ENCODE measurements at places on chromosomes 5 and 9. TPM values are rescaled to one million over a fixed set of nuclear protein-coding genes. Genes with fewer than 3 reads are reported as not detected.

DNA sequence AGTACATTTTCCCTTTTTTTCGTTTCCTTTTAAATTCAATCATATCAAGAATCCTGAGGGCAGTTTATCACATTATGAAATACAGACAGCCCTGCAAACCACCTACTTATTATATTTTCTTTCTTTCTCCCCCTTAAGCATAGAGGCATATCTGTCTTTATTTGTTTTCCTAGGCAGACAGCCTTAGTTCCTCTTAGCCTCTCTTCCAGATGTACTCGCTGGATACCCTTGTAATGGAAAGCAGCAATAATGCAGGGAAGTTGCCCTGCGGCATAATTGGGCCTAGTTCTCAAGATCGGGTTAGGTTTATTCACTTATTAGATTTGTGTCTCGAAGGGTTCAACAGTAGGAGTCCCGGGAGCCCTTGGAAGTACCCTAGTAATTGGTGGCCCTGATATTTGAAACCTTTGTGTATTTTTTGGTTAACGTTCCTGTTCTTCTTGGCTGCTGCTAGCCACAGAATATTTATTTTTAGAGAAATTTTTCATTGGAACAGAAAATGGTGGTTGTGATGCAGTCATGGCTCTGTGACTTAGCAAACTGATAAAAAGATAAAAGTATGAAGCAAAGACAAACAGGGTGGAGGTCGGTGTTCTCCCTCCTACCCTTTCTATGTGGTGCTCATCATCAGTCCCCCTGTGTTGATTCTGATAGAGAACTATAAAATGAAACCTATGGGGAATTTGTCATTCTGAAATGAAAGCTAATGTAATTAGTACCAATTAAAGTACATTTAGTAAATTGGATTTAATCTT, 6.4 kb downstream of the TLE4 start:
- no peaks in the 10 kb centered on the region for H3K27me3 ChIP-seq
- no peak for DNase-seq
- peak overlapping the region; percentile 25 for H3K4me3 ChIP-seq
- peak overlapping the region; percentile 22 for H3K27ac ChIP-seq
- peaks cover 73% of the 10 kb centered on the region for H3K4me1 ChIP-seq

Gene PCDHA3
- polyA plus RNA-seq, result not detected

GRCh38 chr9:80449513-80449912, 877.7 kb downstream of the TLE4 start:
- DNase-seq, result no peak
- H3K4me1 ChIP-seq, result no peaks in the 10 kb centered on the region
- H3K4me3 ChIP-seq, result no peak overlapping the region

Gene NDFIP1
- 18.4 TPM for polyA plus RNA-seq

DNA sequence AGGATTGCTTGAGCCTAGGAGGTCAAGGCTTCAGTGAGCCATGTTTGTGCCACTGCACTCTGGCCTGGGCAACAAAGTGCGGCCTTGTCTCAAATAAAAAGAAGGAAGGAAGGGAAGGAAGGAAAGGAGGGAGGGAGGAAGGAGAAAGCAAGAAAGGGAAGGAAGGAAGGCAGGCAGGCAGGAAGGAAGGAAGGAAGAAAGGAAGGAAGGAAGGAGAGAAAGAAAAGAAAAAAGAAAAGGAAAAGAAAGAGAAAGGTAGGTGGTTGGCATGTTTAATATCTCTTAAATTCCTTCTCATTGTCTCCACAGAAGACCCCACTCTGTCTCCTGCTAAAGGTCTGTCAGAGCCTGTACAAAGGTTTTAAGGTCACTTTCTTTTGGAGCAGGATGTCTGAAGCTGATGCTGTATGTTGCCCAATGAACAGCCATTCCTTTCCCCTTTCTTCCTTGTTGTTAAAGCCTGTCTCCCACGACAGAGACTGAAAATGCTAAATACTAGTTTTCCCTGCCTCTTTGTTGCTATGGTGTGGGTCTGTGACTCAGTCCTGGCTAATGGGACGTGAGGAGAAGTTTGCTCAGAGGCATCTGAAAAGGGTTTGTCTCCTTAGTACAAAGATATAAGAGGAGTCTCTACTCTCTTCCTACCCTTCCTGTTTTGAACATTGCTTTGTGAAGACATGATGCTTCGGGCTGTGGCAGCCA, 213.3 kb downstream of the PCSK1 start:
- H3K27me3 ChIP-seq, result no peaks in the 10 kb centered on the region
- no peak overlapping the region for H3K27ac ChIP-seq
- DNase-seq, result no peak
- peaks cover 9% of the 10 kb centered on the region for H3K4me1 ChIP-seq
- H3K36me3 ChIP-seq, result no peaks in the 10 kb centered on the region

DNA sequence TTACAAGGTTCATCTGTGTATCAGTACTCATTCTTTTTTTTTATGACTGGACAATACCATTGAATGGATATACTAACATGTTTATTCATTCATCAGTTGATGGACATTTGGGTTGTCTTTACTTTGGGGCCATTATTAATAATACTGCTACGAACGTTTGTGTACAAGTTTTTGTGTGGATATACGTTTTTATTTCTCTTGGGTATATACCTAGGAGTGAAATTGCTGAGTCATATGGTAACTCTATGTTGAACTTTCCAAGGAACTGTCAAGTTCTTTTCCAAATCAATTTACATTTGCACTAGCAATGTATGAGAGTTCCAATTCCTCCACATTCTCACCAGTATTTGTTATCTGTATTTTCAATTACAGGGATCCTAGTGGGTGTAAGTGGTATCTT, 12.0 kb upstream of the LECT2 start:
- no peak overlapping the region for H3K27ac ChIP-seq
- no peak for DNase-seq

Gene PIP5KL1
- polyA plus RNA-seq, result 0.39 TPM

- no peak overlapping the region for H3K27ac ChIP-seq
- no peak overlapping the region for H3K4me3 ChIP-seq
- no peaks in the 10 kb centered on the region for H3K4me1 ChIP-seq
Observed at GRCh38 chr5:130102960-130103359, 198.7 kb downstream of the CHSY3 start.

Gene ELAVL2
- not detected for polyA plus RNA-seq

GRCh38 chr5:107126341-107126740, 544.4 kb downstream of the EFNA5 start:
- no peaks in the 10 kb centered on the region for H3K36me3 ChIP-seq
- no peaks in the 10 kb centered on the region for H3K27me3 ChIP-seq
- H3K4me1 ChIP-seq, result no peaks in the 10 kb centered on the region

GRCh38 chr5:5980538-5980895, 397.8 kb downstream of the MED10 start:
- H3K36me3 ChIP-seq, result no peaks in the 10 kb centered on the region
- H3K27ac ChIP-seq, result no peak overlapping the region
- no peaks in the 10 kb centered on the region for H3K4me1 ChIP-seq
- H3K27me3 ChIP-seq, result no peaks in the 10 kb centered on the region
- H3K4me3 ChIP-seq, result no peak overlapping the region
- no peak for DNase-seq

GRCh38 chr5:9105851-9106250, 440.0 kb downstream of the SEMA5A start:
- DNase-seq, result no peak
- no peak overlapping the region for H3K4me3 ChIP-seq
- H3K27ac ChIP-seq, result no peak overlapping the region
- no peaks in the 10 kb centered on the region for H3K36me3 ChIP-seq
- H3K27me3 ChIP-seq, result no peaks in the 10 kb centered on the region

DNA sequence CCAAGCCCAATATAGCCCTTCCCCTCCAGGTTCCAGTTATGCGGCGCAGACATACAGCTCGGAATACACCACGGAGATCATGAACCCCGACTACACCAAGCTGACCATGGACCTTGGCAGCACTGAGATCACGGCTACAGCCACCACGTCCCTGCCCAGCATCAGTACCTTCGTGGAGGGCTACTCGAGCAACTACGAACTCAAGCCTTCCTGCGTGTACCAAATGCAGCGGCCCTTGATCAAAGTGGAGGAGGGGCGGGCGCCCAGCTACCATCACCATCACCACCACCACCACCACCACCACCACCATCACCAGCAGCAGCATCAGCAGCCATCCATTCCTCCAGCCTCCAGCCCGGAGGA, 6.3 kb downstream of the NR4A3 start:
- no peak for DNase-seq
- no peaks in the 10 kb centered on the region for H3K36me3 ChIP-seq
- H3K27ac ChIP-seq, result no peak overlapping the region
- peaks cover 94% of the 10 kb centered on the region for H3K27me3 ChIP-seq
- H3K4me1 ChIP-seq, result peaks cover 42% of the 10 kb centered on the region
- no peak overlapping the region for H3K4me3 ChIP-seq

Gene DNAJC25
- 1.1 TPM for polyA plus RNA-seq

DNA sequence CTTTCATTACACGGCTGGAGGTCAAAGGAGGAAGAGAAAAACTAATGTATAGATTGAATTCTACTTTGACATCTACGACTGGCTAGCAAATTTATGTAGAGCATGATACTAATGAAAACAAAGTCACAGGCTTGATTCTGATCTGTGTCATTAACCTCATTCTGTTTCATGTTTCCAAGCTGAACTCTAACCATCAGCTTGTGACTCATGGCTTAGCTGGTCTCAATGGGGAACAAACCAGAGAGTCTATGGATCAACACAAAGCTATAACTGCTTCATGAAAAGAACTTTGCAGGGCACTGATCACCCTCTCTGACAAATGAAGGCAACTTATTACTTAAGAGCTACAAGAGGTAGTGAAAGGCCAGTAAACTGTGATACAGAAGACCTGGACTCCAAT, 23.6 kb upstream of the PDE4D start:
- H3K27ac ChIP-seq, result no peak overlapping the region
- H3K36me3 ChIP-seq, result no peaks in the 10 kb centered on the region
- no peaks in the 10 kb centered on the region for H3K4me1 ChIP-seq
- no peak overlapping the region for H3K4me3 ChIP-seq

Gene PCDHA13
- not detected for polyA plus RNA-seq

- H3K4me1 ChIP-seq, result no peaks in the 10 kb centered on the region
- no peaks in the 10 kb centered on the region for H3K27me3 ChIP-seq
- no peak for DNase-seq
- no peak overlapping the region for H3K27ac ChIP-seq
- no peak overlapping the region for H3K4me3 ChIP-seq
Observed at GRCh38 chr5:84393969-84394368, 9.3 kb upstream of the EDIL3 start.

GRCh38 chr9:114184866-114185265, 29.5 kb downstream of the COL27A1 start:
- no peak overlapping the region for H3K27ac ChIP-seq
- no peaks in the 10 kb centered on the region for H3K36me3 ChIP-seq
- DNase-seq, result no peak
- no peak overlapping the region for H3K4me3 ChIP-seq
- H3K4me1 ChIP-seq, result no peaks in the 10 kb centered on the region

GRCh38 chr9:69599232-69599971, 72.8 kb downstream of the APBA1 start:
- no peaks in the 10 kb centered on the region for H3K36me3 ChIP-seq
- no peak for DNase-seq
- no peak overlapping the region for H3K4me3 ChIP-seq

Gene CER1
- not detected for polyA plus RNA-seq

GRCh38 chr5:90680921-90681563, 122.4 kb downstream of the ADGRV1 start:
- H3K27ac ChIP-seq, result no peak overlapping the region
- H3K27me3 ChIP-seq, result no peaks in the 10 kb centered on the region
- no peak for DNase-seq
- no peak overlapping the region for H3K4me3 ChIP-seq

Gene IL7R
- 0.38 TPM for polyA plus RNA-seq

DNA sequence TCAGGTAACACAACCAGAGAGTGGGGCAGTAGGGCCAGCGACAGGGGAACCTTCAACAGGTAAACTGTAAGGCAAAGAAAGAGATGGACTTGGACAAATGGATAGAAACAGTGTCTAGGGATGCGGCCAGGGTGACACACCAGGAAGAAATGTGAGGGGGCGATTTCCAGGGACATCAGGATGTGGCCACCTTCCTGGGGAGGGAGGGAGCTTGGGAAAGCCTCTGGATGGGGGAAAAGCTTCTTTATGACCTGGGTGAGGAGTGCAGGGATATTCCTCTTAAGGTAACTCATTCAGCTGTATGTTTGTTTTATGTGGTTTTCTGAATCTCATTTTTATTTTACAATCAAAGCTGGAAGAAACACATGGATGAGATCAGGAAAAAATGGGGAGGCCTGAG, 11.9 kb upstream of the NXNL2 start:
- no peaks in the 10 kb centered on the region for H3K27me3 ChIP-seq
- no peaks in the 10 kb centered on the region for H3K4me1 ChIP-seq
- H3K4me3 ChIP-seq, result no peak overlapping the region

Gene MED22
- polyA plus RNA-seq, result 9.6 TPM

- DNase-seq, result no peak
- H3K36me3 ChIP-seq, result no peaks in the 10 kb centered on the region
- H3K4me1 ChIP-seq, result no peaks in the 10 kb centered on the region
- no peak overlapping the region for H3K4me3 ChIP-seq
Observed at GRCh38 chr5:16345454-16345853, 120.1 kb downstream of the ZNF622 start.

GRCh38 chr9:93864840-93865239, 90.3 kb downstream of the BARX1 start:
- H3K4me3 ChIP-seq, result no peak overlapping the region
- H3K27me3 ChIP-seq, result peaks cover 20% of the 10 kb centered on the region
- no peak overlapping the region for H3K27ac ChIP-seq
- no peaks in the 10 kb centered on the region for H3K4me1 ChIP-seq

GRCh38 chr9:109286981-109287380, 33.9 kb downstream of the EPB41L4B start:
- H3K36me3 ChIP-seq, result no peaks in the 10 kb centered on the region
- no peaks in the 10 kb centered on the region for H3K27me3 ChIP-seq
- H3K4me3 ChIP-seq, result no peak overlapping the region
- H3K27ac ChIP-seq, result no peak overlapping the region
- no peak for DNase-seq

Gene TMEM141
- 58.1 TPM for polyA plus RNA-seq

DNA sequence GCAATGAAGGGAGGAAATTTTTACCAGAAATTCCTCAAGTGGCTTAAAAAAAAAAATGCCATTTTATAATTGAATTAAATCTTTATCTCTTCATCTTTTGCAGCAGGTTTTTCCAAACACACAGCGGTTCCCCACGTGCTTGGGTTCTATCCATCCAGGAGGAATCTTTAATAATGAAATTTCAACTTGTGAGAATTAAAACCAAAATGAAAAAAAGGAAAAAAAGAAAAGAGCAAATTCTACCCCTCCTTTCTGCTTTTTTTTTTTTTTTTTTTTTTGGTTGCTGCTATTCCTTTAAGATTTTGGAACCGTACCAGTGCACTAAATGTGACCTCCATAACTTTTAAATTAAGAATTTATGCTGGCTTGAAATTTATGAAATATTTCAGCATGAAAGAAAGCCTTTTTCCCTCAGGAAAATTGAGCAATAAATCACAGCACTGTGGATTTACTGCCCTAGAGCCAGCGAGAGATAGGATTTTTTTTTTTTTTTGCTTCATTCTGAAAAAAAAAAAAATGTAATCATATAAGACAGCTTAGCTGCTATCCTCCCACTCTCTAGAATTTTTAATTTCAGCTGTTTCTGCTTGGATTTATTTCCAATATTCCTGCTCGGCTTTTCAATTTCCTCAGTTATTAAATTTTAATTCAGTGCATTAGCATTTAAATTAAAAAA, 88.5 kb downstream of the ZNF618 start:
- no peaks in the 10 kb centered on the region for H3K27me3 ChIP-seq
- no peaks in the 10 kb centered on the region for H3K36me3 ChIP-seq
- H3K4me3 ChIP-seq, result no peak overlapping the region
- H3K4me1 ChIP-seq, result no peaks in the 10 kb centered on the region
- no peak overlapping the region for H3K27ac ChIP-seq

All from CD14-positive monocyte (primary cell).